ENCODE measurements at places on chromosomes 3 and 15.
A peak's percentile ranks its signal among the peaks of the same experiment; 100 is the strongest.

- no peak for DNase-seq
These were observed 179.7 kb downstream of the ATP10A start for GRCh38 chr15:25683415-25683814.

GRCh38 chr3:114861666-114862065 is 285.4 kb downstream of the ZBTB20 start:
- DNase-seq: no peak

DNA sequence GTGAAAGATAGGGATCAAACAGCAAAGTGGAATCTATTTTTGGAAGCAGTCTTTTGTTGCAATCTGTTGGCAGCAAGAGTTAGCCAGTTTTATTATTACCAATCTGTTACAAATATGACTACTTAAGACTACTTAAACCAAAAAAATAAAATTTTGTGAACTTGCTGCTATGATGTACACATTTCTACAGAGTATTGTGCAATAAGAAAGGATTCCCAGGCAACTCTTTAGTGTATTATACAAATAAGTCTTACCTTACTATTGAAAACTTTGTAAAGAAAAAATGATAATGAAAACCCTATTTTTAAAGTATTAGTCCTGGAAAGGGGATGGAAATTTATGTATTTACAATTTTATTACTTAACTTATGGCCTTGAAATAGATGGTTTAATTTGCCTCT is 44.7 kb downstream of the CADM2 start:
- no peak for DNase-seq

GRCh38 chr3:169218314-169218983 is 445.1 kb downstream of the MECOM start:
- peak; percentile 24 for DNase-seq

GRCh38 chr3:97835761-97836160 is 13.9 kb downstream of the CRYBG3 start:
- peak; percentile 10 for DNase-seq

DNA sequence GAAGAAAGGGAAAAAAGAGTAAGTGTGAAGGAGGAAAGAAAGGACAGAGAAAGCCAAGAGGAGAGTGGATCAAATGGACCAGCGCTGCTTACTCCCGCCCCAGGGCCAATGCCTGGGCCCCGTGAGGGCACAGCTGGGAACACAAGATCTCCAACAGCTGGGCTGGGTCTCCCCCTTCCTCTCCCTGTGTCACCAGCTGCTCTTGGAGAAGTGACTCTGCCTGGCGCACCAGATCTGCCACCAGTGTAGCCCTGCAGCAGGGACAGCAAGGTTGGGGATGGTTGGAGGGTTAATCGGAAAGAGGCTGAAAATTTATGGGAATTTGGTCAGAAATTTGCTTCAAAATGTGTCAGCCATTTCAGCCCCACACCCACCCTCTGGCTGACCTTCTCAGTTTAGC is 8.4 kb downstream of the CDAN1 start:
- DNase-seq: no peak

Data from foreskin fibroblast (primary cell).